ENCODE measurements at places on chromosomes 4 and X. TPM values are rescaled to one million over a fixed set of nuclear protein-coding genes. Genes with fewer than 3 reads are reported as not detected.

GRCh38 chr4:117311989-117312388 is 226.6 kb upstream of the TRAM1L1 start:
- no peak overlapping the region for H3K27ac ChIP-seq
- H3K4me3 ChIP-seq = no peak overlapping the region
- DNase-seq = no peak
- no peaks in the 10 kb centered on the region for H3K27me3 ChIP-seq
- no peaks in the 10 kb centered on the region for H3K4me1 ChIP-seq
- H3K36me3 ChIP-seq = no peaks in the 10 kb centered on the region

DNA sequence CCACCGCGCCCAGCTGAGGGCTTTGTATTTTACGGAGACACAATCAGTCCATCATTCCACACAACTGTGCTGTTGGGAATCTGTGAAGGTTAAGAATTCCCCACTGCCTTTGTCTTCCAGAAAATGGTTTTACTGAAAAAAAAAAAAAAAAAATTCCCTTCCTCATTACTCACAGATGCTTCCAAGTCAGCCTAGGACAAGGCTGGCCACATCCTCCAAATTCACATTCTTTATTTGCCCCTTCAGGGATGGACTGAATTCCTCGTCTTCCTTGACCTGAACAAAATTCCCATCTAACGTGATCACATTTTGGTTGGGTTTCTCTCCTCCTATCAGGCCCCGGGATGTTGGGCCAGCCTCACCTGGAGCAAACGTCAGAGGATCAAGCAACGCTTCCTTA is 130.3 kb downstream of the DHRSX start:
- H3K36me3 ChIP-seq = no peaks in the 10 kb centered on the region
- no peaks in the 10 kb centered on the region for H3K27me3 ChIP-seq
- no peaks in the 10 kb centered on the region for H3K4me1 ChIP-seq
- H3K27ac ChIP-seq = no peak overlapping the region

- H3K4me1 ChIP-seq = peaks cover 8% of the 10 kb centered on the region
- H3K4me3 ChIP-seq = no peak overlapping the region
- no peak for DNase-seq
- no peaks in the 10 kb centered on the region for H3K36me3 ChIP-seq
Observed at GRCh38 chr4:87497159-87497558, 32.0 kb downstream of the SPARCL1 start.

Gene XG
- total RNA-seq = 0.68 TPM

Gene DIPK2B
- 23.8 TPM for total RNA-seq

Gene KDM6A
- total RNA-seq = 69.5 TPM

Gene AWAT2
- not detected for total RNA-seq
